ENCODE measurements at places on chromosomes 2 and 18.

DNA sequence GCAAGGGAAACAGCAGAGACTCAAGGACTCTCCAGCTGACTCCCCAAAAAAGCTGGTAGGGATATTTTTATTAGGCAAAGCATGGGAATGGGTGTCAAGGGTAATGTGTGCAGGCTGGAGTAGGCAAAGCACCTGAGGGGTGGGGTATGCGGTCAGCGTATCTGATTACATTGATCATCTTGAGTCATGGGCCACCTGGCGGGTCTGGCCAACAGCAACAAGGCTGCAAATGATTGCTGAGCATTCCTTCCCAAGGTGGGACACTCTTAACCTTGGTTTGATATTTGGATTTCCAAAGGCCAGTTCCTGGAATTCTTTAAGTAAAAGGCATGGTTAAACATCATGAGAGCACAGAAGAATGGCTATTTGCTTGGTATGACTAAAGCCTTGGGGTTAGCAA, 32.6 kb upstream of the CCBE1 start:
- DNase-seq = no peak

- DNase-seq = no peak
Measured at GRCh38 chr2:27796791-27797765, 25.6 kb downstream of the MRPL33 start.

- DNase-seq = no peak
Measured at GRCh38 chr2:47299555-47299954, 103.4 kb upstream of the MSH2 start.

DNA sequence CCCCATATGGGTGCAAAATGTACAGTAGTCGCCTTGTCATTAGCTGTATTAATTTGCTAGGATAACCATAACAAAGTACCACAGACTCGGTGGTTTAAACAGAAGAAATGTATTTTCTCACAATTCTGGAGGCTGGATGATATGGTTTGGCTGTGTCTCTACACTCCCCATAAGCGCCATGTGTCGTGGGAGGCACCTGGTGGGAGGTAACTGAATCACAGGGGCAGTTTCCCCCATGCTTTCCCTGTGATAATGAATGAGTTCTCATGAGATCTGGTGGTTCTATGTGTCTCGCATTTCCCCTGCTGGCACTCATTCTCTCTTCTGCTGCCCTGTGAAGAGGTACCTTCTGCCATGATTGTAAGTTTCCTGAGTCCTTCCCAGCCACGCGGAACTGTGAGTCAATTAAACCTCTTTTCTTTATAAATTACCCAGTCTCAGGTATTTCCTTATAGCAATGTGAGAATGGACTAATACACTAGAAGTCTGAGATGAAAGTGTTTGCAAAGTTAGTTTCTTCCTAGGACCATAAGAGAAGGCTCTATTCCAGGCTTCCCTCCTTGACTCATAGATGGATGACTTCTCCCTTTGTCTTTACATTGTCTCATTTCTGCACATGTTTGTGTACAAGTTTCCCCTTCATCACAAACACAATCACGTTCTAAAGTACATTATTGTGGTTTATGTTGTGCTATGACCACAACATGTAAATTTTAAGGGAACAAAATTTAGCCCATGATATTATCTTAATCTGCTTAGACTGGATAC, 1442.6 kb downstream of the SUCLG1 start:
- no peak for DNase-seq

- no peak for DNase-seq
Measured at GRCh38 chr18:40769786-40770185, 1185.2 kb upstream of the PIK3C3 start.

GRCh38 chr2:98496750-98497493, 52.3 kb downstream of the INPP4A start:
- DNase-seq = no peak

DNA sequence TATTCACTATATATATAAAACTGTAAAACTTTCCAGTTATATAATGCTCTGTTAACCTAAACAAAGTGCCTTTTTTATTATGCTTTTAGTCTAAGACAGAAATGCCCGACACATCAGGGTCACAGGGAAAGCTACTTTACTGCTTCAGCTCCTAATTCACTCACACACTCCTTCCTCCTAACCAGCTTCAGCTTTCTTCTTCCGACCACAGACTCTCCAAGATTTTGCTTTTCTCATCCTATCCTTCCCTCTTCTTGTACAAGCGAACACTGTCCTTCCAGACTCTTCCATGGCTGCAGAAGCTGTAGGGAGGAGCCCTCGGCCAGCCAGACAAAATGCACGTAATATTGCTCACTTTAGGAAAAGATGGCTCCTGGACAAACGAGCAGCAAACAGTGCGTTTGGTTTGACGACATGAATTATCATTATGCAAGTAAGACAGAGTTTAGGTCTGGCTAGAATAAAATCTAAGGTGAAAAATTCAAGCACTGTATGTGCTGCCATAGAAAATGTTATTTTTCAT, 47.5 kb upstream of the HNRNPA3 start:
- no peak for DNase-seq

Data from D721Med (cell line).